ENCODE measurements at places on chromosomes 7 and 10.

DNA sequence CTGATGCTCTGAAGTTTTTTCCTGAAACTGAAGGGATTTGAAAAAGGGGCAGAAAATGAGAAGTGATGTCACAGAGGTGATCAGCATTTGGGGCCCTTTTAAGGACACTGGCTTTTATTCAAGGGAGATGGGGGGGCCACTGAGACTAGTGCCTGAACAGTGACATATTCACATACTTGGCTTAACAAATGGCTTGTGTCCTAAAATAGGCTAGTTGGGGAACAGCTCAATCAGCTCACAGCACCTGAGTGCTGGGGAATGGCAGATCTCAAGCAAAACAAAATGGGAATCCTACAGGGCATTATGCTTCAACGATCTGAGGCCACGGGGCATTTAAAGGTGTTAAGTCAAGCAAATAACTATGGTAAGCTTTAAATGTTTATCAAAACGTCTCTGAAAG is 90.1 kb downstream of the UBE2H start:
- no peak for DNase-seq

- no peak for DNase-seq
Observed at GRCh38 chr10:119483001-119483400, 59.5 kb downstream of the RGS10 start.

GRCh38 chr10:12781976-12782375 is 219.5 kb downstream of the CCDC3 start:
- no peak for DNase-seq

DNA sequence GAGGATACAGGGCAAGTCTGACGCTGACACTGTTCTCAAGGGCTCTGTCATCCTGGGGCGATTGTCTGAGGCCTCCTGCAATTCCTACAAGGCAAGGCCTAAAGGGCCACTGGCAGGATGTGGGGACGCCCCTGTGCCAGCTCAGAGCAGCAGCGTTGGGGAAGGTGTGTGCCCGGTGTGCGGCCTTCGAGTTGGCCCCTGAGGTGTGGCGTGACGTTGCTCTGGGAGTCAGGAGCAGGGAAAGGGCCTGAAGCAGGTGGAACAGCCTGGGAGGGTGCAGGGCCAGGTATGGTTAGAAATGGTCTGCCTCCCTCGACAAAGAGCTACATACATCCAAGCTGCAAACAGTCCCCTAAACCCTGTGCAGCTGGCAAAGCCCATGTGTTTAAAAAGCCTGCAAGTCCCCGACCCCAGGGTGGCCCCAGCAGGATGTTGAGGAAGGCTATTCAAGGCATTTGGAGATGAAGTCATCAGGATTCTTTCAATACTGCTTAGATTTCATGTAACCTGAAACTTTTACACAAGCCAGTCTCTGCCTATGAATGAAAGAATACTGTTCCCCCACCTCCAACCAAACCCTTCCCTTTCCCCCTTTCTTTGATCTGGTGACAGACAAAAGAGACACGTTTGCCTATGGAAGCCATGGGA is 142.5 kb upstream of the TNS3 start:
- DNase-seq: no peak

- DNase-seq: no peak
Observed at GRCh38 chr10:53325066-53325465, 552.5 kb upstream of the MBL2 start.

DNA sequence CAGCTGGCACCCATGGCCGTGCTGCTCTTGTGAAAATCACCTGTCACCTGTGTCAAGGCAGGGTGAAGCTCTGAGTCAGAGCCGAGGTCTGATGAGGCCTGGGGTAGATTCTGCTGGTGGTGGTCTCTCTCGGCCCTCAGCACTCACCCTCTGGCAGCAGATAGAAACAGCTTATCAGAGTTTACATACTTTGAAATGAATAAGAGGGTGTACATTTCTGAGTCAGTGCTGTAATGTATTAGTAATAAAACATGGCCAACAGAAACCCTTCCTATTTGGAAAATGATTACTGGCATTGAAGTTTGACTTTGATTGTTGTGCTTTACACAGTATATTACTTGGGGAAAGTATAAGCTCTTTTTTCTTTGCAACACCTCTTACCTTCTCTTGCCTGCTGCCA is 228.8 kb downstream of the SNX10 start:
- no peak for DNase-seq

- DNase-seq: no peak
Observed at GRCh38 chr7:101333912-101334311, 12.3 kb upstream of the IFT22 start.

DNA sequence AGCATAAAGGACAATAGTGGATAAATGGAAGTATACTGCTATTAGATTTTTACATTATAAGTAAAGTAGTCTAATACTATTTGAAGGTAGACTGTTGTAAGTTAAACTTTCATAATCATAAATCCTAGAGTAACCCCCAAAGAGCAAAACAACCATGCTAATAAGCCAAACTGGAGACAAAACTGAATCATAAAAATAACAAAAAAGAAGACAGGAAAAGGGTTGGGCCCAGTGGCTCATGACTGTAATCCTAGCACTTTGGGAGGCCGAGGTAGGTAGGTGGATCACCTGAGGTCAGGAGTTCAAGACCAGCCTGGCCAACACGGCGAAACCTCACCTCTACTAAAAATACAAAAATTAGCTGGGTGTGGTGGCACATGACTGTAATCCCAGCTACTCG is 9.7 kb downstream of the CACUL1 start:
- no peak for DNase-seq

DNA sequence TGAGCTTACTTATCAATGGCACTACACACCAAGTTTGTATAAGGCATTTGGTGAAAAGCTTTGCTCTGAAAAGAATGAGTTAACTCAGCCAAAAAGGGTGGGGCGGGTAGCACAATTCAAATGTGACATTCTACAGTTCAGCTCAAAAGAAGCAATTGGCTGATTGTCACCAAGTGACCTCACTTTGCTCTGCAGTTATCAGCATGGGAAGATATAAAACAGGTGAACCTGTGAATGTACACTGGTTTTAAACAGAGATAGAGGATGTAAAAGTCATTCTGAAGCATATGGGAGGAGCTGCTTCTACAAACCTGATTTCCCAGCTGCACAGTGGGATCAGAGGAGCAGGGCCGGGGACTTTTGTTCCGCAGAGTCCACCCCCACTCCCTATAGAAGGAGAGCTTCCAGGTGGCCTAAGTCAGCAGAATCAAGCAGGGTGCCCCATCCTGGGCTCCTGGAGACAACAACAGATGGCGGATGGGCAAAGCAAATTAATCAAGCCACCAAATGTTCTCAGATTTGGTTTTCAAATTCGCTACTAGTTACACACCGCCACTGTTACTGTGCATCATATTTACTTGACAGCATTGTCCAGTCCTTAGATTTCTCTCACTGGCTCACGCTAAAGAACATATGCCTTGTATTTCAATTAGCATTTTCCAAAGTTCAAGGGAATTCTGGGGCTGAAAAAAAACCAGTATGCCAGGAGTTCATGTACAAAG is 27.5 kb upstream of the NPVF start:
- DNase-seq: no peak

GRCh38 chr10:73875139-73875475 is 752 bp upstream of the CAMK2G start:
- no peak for DNase-seq

DNA sequence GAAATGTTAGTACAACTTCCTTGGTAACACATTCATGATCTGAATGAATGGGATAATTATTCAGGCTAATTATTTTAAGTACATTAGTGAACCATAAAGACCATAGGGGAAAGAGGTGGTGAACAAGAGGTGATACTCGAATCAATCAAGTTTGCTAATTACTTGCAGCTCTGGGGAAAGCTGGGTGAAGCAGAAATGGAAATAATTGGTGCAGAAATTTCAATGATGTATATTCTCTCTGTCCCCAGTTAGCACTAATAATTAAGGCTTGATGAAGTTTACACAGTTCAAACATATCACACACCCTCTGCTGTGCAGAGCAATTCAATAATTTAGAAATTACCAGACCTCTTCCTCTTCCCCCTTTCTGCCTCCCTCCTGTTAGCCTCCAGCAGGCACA is 49.4 kb upstream of the OPALIN start:
- DNase-seq: no peak

GRCh38 chr7:46452561-46453135 is 531.6 kb upstream of the IGFBP3 start:
- DNase-seq: no peak

DNA sequence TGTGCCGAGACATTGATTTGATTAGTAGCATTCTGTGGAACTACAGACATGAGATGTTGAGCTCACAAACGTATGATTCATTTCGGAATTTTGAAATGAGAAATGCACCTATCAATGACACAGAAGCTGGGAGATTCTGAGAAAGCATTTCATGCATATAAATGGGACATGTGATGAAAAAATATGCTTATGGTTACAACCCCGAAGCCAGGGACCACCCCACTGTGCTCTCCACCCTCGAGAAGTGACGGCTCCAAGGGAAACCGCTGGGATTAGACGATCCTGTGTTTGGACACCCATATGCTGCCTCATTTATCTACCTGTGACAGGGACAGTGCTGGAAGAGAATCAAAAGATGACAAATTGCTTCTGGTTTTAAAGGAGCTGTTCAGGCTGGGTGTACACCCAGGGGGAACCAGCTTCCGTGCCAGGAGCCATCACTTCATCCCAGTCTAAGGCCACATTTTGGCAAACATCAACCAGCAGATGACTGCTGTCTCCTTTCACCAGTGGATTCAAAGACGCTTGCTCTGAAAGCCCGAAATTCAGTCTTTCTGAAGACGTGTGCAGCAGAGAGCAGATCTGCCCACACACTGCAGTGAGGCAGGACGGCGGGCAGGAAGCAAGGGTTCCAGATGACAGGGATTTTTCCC is 109.9 kb downstream of the ATXN7L1 start:
- DNase-seq: no peak

GRCh38 chr7:93011351-93012294 is 106.2 kb downstream of the SAMD9 start:
- no peak for DNase-seq

GRCh38 chr7:58086461-58086860 is 636.5 kb downstream of the ZNF716 start:
- no peak for DNase-seq

- no peak for DNase-seq
Observed at GRCh38 chr10:26799342-26799741, 61.4 kb downstream of the ABI1 start.

- no peak for DNase-seq
Observed at GRCh38 chr10:104416851-104417250, 63.2 kb downstream of the CFAP58 start.

All from HT-29 (cell line).